SW480 (cell line): ENCODE measurements at places on chromosomes 7 and 10.

GRCh38 chr7:36611703-36612102 lies 112.6 kb downstream of the AOAH start:
- no peak for DNase-seq

- DNase-seq: peak; percentile 79
These were observed 942 bp downstream of the TRAPPC14 start for GRCh38 chr7:100157334-100158228.

- DNase-seq: no peak
These were observed 22.6 kb downstream of the MYO1G start for GRCh38 chr7:44956157-44956766.

GRCh38 chr7:18655506-18655905 lies 160.0 kb downstream of the HDAC9 start:
- no peak for DNase-seq

DNA sequence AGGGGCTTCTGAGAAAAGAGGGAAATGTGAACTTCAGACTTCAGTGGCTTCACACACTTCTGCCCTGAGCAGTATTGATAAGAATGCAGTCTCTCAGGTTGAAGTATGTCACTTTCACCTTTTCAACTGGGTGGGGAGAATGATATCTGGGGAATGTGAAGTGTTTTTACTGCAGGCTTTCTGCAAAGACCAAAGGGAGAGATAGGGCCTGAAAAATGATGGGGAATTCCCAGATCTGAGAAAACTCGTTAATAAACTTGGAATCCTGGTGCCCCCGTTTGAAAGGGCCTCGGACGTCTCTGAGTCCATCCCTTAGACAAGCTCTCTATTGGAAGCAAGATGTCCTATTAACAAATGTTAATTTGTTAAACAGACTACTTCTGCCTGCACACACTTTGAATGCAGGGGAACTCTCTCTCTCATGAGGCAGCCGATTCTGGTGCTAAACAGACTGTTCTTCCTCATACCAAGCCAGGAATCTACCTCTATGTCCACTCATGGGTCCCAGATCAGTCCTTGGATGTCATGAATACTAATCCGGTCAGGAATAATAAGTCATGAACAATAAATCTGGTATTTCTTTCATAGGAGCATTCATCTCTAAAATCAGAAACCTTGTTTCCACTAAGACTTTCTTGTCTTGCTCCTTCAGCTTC lies 193.6 kb downstream of the JCAD start:
- DNase-seq: peak; percentile 26

GRCh38 chr7:50793120-50793946 lies 10.6 kb upstream of the GRB10 start:
- peak; percentile 70 for DNase-seq

GRCh38 chr7:152076940-152077933 lies 51.8 kb downstream of the GALNT11 start:
- no peak for DNase-seq

DNA sequence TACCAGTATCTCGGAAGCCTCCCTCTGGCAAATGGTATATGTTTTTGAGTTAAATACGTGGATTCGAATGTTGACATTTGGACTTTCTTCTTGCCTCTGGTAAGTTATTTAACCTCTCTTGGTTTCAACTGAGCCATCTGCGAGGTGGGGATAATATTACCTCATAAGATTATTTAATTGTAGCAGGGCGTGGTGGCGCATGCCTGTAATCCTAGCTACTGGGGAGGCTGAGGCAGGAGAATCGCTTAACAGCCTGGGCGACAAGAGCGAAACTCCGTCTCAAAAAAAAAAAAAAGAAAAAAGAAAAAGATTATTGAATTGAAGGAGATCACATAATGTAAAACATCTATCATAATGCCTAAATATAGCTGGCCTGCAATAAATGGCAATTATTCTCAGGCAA lies 396 bp upstream of the TAF5 start:
- DNase-seq: no peak

GRCh38 chr10:49058463-49059255 lies 56.7 kb downstream of the VSTM4 start:
- DNase-seq: no peak

- DNase-seq: no peak
These were observed 2.4 kb upstream of the PTN start for GRCh38 chr7:137345799-137346449.

GRCh38 chr10:131844529-131845084 lies 56.2 kb upstream of the PPP2R2D start:
- DNase-seq: no peak

GRCh38 chr10:133030781-133031180 lies 56.9 kb upstream of the ADGRA1 start:
- peak; percentile 63 for DNase-seq

DNA sequence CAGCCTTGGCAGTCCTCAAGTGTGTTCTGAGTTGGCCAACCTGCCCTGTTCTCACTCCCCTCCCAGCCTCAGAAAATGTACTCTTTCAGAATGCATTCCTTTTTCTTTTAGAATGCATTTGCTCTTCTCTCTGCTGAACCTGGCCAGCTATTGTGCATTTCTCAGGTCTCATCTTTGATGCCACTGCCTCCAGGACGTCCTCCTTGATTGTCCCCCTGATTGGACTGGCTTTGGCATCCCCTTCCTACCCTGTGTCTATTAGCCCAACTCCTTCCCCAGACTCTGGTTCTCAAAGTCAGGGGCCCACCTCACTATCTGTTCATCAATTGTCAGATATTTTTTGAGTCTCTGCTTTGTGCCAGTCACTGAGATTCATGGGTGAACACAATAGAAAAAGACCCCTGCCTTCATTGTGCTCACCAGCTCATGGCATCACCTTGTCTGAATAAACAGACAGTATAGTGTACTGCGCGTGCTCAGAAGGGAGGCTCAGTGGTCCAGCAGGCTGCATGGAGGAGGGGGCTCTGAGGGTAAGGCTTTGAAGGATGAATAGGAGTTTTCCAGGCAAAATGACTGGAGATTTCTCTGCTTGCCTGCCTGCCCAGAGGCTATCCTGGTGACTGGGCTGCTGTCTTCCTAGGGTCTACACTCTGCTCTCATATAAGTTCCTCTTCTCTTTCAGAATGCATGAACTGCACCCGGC lies 96.5 kb downstream of the MYL10 start:
- DNase-seq: no peak

DNA sequence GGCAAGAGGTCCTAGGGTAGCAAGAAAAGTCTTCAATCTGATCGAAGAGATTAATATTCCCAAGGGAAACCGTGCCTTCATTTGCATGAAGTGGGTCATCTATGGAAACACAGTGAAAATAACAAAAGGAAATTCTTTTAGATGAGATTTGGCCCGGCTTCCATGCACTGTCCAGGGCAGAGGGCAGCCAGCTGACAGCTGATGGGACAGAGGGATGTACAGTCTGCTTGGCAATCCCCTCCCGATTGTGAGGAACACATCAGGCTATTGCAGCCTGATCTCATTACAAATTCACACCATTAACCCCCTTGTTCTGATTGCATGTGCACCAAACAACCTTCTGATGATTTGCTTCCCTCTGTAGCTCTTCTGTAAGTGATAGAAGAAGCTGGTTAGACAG lies 105.3 kb downstream of the FRMD4A start:
- DNase-seq: no peak

DNA sequence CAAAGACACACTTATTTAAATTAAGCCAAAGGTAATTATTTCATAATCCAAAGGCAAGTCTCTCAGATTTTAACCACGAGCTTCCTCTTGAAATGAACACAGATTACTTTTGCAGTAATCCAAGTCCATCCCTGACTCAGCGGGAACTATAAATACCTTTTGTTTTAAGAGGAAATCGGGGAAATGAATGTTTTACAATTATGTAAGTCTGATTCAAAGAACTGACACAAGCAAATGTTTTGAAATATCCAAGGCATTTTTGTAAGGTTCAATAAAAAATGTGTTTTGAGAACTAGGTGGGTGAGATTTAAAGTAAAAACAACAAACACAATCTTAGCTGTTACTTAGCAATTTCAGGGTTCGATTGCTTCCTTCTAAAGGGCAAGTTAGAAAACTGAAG lies 179.8 kb upstream of the ASAH2 start:
- DNase-seq: no peak

DNA sequence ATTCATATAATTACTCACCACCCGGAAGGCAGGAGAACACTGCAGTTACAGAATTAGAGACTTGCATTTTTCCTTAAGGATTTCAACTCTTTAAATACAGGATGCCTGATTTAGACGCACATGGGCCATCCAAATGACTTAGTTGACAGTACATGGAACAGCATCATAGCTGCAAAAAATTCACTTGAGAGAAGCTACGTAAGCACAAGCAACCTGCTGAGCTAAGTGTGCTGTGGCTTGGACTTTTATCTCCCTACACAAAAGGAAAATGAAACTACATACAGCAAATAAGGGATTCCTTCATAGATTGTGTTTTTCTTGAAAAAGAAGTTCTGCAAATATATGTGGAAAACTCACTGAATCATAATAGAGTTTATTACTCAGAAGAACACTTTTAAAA lies 152.6 kb downstream of the POU6F2 start:
- peak; percentile 24 for DNase-seq

DNA sequence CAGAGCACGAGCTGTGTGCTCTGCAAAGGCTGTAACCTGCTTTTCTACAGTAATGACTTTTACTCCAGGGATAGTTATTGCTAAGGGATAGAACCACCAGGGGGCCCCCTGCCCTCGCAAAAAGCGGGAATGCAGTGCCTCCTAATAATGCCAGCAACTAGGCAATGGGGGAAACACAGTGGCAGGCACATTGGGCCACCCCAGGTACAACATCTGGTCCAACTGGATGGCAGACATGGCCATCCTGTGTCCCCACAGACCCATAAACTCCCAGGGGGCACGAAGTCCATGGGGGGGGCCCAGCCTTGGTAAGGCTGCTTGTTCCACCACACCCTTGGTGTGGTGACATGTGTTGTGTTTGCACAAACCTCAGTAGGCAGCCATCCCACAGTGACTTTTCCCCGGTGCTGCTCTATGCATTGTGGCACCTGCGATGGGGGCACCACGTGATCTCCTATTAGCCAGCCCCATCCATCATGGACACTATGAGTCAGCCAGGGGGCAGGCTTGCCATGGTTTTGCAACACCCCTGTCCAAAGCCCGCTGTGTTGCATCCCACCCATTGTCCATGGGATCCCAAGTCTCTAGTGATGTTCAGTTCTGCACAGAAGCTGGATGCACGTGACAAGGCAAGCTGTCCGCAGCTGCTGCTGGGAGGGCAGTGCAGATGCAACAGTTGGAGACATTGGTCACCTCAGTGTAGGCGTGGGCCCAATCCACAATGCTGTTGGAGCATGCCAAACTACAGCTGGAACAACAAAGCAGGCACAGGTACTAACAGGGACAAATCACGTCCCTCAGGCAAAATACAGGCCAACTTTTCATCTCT lies 84.0 kb downstream of the ANLN start:
- DNase-seq: peak; percentile 39

DNA sequence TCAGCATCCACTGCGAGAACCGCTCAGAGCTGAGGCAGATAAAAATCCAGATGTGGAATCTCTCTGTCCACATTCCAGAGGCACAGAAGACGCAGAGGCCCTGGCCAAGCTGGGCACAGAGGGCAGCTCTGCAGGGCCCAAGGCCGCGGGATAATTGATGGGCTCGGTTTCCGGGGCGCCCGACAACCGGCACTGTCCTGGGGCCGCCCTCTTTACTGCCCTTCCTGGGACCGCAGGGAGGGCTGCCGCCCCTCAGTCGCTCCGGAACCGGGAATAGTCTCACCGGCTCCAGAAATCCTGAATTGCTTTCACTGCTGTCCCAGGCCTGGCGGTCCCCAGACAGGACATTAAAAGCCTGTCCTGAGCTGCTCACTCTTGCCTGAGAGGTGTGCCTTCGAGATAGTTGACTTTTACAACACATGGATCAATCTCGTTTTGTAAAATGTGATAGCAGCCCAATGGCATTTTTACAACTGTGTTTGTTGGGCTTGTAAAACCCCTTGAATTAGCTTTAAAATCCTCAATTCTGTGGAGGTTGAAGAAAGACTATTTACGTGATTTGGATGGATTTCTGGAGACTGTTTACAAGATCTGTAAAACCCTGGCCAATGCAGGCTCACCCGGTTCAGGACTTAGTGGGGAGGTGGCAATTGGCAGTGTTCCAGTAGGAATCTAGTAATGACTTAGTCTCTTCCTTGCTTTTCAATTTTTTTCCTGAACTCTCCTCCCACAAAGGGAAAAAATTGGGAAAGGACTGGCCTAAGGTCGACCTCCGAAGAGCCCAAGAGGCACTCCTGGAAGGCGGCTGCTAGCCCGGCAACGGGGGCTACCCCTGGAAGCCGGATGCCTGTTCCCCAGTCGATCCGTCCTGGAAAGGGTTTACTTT lies 1.4 kb upstream of the HOXA6 start:
- no peak for DNase-seq

- DNase-seq: no peak
These were observed 219.6 kb downstream of the ELFN1 start for GRCh38 chr7:1889556-1890181.

- DNase-seq: no peak
These were observed 203.0 kb upstream of the GPR26 start for GRCh38 chr10:123463181-123463580.

- no peak for DNase-seq
These were observed 185.5 kb upstream of the SH2B2 start for GRCh38 chr7:102101111-102101551.

- DNase-seq: no peak
These were observed at the start of gene KCNH2 for GRCh38 chr7:150978126-150978789. Gene KCNH2, minus strand, starts transcription at chr7:150978321. Its CDS starts 408 bp downstream, at chr7:150977913.

DNA sequence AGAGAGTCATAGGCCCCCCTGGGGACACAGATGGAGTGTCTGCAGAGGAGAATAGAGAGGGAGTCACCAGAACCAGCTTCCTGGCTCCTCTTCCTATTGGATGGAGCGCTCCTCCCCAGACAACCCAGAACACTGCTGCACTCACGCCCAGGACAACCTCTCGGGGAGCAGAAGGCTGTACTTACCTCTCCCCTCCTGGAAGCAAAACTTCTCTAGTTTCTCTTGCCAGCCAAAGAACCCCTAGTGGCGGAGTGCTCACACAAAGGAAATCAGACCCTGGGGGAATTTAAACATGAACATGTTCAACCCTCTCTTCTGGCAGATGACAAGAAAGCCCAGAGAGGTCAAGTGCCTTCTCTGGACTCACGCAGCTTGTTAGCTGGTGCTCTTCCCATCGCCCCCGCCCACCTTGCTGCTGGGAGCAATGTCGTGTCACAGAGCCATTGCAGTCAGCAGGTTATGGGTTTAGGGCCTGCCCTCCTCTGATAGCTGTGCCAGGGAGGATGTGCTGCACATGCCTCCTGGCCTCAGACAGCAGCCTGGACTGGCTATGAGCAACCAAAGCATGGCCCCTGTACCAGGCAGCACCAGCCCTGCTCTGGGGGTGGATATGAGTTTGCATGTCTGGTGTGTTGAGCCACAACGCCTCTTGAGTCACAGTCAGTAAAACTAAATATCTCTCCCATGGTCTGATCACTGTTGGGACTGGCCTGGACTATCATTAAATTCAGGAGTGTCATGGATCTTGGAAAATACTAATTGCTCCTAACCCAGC lies 84.4 kb downstream of the SLIT1 start:
- no peak for DNase-seq

DNA sequence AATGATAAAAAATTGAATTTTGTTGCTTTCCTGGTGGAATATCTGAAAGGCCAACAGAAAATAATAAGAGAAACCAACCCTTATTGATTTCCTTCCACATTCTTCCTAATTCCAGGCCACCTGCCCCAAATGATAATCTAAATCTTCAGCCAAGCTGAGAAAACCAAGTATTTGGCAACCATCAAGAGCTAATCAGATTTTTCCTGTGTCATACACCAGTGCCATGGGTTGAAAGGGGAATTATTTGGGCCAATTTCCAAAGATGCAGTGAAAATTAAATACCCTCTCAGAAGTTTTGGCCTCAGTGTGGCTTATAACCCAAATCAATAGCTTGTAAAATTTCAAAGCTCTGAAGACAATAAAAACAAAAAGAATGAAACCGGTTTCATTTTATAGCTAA lies 70.4 kb downstream of the DOCK4 start:
- DNase-seq: no peak

- DNase-seq: no peak
These were observed 437.5 kb downstream of the KIF20B start for GRCh38 chr10:90138844-90139243.
